ENCODE measurements at places on chromosomes 7 and 10. TPM values are rescaled to one million over a fixed set of nuclear protein-coding genes. Genes with fewer than 3 reads are reported as not detected.

Gene PLAC9
- 4.2 TPM for total RNA-seq

Gene ADRA2A
- total RNA-seq = 11.2 TPM

Gene HOXA2
- 2.7 TPM for total RNA-seq

Gene UCMA
- total RNA-seq = not detected

Gene KIAA1549
- 2.7 TPM for total RNA-seq

Gene AGMO
- 1.9 TPM for total RNA-seq

Gene PPP1R3C
- total RNA-seq = 0.64 TPM

Gene NXPH1
- not detected for total RNA-seq

Gene PANK1
- total RNA-seq = 28.7 TPM

Gene WNT8B
- not detected for total RNA-seq

Gene INTS1
- 67.8 TPM for total RNA-seq

Gene SHTN1
- 33.6 TPM for total RNA-seq

Gene TRIM50
- 0.28 TPM for total RNA-seq

Gene C7orf33
- not detected for total RNA-seq

Gene CPEB3
- 9.9 TPM for total RNA-seq

Gene INA
- 0.78 TPM for total RNA-seq

Gene CCT6A
- total RNA-seq = 76.7 TPM

Gene GFRA1
- 2.6 TPM for total RNA-seq

Gene HECW1
- total RNA-seq = 0.89 TPM

Gene OR6B1
- not detected for total RNA-seq

Gene TMEM140
- total RNA-seq = 7.4 TPM

Gene HOXA10
- total RNA-seq = 30.0 TPM

Gene CNNM1
- total RNA-seq = 0.24 TPM

Gene BAMBI
- total RNA-seq = 0.85 TPM

Gene MICALL2
- total RNA-seq = 83.2 TPM

Gene TBXAS1
- total RNA-seq = 8.4 TPM

Gene HIPK2
- total RNA-seq = 37.8 TPM

Gene NKX1-2
- not detected for total RNA-seq

Gene FXYD4
- total RNA-seq = not detected

Gene INHBA
- 0.42 TPM for total RNA-seq

All from left colon (tissue), 2 donors.